ENCODE measurements at places on chromosomes 11 and 22.

DNA sequence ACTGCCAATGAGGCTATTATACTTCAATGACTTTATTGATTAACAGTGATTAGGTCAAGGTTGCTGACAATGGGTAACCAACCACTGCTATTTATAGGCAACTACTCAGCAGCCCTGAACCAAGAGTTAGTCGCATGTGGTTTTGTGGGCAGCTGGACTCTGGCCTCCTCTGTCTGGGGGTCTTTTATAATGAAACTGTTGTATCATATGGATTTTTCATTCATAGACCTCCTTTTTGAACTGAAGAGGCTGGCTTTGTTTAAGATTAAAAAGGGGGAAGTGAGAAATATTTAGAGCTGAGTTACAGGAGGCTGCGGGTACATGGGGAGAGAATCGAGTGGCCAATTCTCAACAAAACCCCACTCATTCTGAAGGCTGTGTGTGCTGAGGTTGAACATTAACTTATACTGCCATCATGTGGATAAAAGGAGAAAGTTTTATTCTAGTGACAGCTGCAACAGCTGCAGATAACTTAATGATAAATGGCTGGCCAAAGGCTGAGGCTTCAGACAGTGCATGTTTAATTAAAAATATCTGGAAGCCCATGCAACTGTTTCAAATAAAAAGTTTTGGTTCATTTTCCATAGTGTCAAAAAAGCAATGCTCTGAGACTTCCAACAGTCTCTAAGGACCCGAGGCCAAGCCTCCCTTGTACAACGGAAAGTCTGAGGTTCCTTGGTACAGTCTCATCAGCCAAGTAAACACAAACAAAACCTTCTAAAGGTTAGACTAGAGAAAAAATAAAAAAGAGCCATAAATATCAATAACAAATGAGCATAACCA is 682.6 kb downstream of the KCNA4 start:
- no peak for DNase-seq

- no peak for DNase-seq
These were observed 50.9 kb upstream of the ATXN10 start for GRCh38 chr22:45620706-45621105.

GRCh38 chr11:128903248-128904061 is 12.3 kb downstream of the KCNJ5 start:
- DNase-seq, result no peak

GRCh38 chr22:50420015-50420414 is 54.8 kb downstream of the SBF1 start:
- DNase-seq, result no peak

DNA sequence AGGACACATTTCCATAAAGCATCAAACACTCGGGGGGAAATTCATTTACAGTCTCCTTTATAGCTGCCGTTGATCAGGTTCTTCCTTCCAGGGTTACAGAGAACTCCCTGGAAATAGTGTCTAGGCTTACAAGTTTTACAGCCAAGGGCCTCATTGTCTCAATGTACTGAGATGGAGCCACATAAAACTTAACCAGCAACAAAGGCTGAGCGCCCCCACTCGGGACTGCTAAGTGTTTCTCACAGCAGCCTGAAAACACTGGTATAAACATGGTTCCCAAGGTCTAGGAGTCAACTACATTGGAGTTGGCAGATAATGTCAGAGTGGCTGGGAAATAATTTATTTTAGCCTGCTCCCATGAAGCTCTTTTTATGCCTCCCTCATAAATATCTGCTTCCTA is 686.2 kb downstream of the OPCML start:
- no peak for DNase-seq

GRCh38 chr11:133808393-133809140 is 36.7 kb downstream of the SPATA19 start:
- DNase-seq, result no peak

GRCh38 chr11:9687711-9688477 is 24.0 kb downstream of the SWAP70 start:
- no peak for DNase-seq

- DNase-seq, result no peak
These were observed 32.9 kb downstream of the RBFOX2 start for GRCh38 chr22:35995772-35996171.

GRCh38 chr11:74017631-74018030 is 8.7 kb upstream of the UCP3 start:
- DNase-seq, result no peak

DNA sequence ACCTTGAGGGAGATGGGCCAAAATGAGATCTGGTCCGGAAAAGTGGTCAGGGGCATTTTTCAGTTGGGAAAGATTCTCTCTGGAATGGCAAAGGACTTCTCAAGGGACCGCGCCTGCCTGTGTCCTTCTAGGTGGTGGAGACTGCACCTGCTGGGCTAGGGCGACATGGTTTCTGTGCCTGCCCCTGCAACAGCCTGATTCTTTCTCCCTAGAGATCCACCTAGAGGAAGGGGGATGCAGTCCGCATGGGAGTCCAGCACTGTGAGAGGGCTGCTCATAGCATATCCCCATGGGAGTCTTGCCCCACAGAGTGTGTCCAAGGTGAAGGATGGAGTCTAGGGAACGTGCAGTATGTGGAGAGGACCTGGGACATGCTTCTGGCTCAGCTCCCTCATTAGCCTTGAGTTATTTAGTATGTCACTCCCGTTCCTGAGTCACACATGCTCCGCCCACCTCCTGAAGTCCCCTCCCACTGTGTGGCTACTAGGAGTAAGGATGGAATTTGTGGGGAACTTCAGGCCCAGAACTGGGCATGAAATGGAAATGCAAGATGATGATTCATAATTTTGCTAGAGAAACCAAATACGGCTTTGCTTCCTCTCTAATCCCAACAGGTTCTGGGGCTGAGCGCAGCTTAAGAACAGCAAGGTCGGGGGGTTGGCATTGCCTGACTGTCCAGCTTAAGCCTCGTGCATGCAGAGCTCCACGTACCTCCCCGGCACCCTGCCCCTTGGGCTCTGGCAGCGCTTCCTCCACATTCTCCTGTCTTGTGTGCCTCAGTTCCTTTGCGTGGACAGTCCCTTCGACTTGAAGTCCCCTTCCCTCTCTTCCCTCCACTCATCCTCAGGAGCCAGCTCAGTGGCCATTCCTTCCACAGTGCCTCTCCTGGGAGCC is 35.0 kb downstream of the GRIK4 start:
- no peak for DNase-seq

DNA sequence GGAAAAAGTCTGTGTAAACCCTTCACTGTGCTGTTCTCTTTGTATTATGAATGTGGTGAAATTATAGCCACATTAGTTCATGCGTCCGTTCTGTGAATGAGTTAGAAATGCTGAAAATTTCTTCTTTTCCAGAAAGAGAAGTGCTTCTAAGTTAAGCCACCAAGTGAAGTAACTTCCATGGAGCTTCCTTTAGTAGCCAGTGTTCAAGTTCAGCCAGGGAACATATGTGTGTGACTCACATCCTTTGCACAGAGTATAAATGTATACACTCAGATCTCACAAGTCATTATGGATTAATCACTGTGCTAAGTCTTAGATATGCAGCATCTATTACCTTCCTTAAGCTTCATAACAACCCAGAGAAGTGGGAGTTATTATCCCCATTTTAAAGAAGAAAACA is 3.1 kb upstream of the MMP8 start:
- no peak for DNase-seq

- no peak for DNase-seq
These were observed 15.9 kb downstream of the PGA5 start for GRCh38 chr11:61256710-61257482.

GRCh38 chr11:69309631-69310280 is 15.8 kb downstream of the MYEOV start:
- DNase-seq, result peak; percentile 3

- no peak for DNase-seq
These were observed 27.7 kb upstream of the RRM1 start for GRCh38 chr11:4066910-4067309.

DNA sequence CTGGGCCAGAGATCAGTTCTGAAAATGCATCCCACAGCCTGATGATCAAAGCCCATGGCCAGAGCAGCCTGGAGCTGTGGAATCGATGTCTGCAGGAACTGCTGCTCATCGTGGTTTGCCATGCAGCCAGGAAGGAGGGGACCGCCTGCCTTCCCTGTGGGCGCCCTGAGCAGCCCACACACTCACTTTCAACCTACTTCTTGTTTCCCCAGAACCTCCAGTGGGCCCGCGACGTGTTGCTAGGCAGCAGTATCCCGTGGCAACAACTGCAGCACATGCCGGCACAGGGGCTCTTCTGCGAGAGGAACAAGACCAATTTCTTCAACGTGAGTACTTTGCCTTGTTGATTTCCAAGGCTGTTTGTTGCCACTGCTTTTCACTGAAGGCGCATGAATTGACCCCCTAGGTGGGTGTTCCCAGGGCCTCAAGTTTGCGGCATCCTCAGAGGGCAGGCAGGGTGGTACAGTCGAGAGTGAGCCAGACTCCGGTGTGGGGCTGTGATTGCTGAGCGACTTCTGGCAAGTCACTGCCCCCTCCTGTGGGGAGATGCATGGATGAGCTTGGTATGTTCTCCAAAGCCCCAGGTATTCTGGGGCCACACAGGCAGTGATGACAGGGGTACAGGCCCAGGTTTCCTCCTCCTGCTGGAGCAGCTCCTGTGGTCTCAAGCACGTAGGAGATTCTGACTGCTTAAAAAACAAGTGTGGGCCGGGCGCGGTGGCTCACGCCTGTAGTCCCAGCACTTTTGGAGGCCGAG is 47.0 kb upstream of the SUSD2 start:
- peak; percentile 79 for DNase-seq

GRCh38 chr11:95514416-95515110 is 275.0 kb downstream of the FAM76B start:
- DNase-seq, result no peak
